BJ (cell line): ENCODE measurements at places on chromosomes 3 and 15.

DNA sequence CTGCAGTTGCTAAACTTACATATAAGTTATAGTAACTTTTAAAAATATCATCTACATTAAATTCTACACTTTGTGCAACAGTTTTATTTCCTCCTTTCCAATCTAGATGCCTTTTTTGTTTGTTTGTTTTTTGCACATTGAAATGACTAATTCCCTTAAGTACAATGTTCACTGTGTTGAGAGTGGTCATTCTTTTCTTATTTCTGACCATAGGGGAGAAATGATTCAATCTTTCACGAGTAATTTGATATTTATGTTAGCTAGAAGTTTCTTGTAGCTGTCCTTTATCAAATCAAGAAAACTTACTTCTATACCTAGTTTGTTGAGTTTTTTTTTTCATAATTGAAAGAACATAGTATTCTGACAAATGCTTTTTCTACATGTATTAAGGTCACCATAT is 85.0 kb upstream of the CBLB start:
- no peak for DNase-seq

DNA sequence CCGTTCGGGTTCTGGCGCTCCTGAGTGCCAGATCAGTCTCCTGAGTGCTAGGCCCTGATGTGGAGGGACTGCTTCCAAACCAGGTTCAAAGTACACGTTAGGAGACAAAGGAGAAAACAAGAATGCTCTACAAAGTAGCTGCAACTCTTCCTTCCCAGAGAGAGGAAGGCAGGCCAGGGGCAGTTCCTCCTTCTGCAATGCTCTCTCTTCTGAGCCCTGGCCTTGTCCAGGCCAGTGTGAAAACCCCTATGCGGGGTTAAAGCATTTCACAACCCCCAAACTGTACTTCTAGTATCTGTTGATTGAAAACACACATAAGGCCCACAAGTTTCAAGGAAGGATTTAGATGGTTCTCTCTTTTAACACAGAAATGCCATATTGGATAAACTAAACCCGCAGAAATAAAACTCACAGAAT is 9.7 kb upstream of the CALML4 start:
- DNase-seq = no peak

GRCh38 chr3:45223889-45224727 is 2.0 kb downstream of the TMEM158 start:
- DNase-seq = no peak

DNA sequence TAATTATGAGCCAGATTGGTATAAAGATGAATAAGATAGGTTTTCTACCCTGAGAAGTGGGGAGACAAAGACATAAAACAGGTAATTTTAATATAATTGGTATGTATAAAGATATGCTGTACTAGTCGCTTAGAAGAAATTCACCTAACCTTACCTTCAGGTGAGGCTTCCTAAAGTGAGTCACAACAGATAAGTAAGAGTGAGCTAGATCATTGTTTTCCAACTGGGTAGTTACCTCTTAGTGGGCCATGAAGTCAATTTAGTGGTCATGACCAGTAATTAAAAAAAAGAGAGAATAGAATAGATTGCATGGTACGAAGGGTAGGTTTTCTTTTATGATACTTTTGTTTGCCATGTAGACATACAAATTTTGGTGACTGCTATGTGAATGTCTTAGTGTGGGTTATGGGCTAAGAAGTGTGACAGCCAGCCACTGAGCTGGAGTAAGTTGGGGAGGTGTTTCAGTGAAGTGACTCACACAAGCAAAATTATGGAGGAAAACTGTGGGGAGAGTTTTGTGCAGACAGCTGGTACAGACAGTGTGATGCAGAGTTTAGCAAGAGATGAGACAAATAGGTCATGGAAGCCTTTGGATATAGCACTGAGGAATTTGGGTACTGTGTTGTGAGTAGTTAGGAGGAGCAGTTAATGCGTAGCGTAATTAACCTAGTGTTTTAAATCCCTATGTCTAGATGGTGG is 8.2 kb downstream of the TRNT1 start:
- DNase-seq = no peak

GRCh38 chr3:45765958-45766357 is 30.4 kb downstream of the SLC6A20 start:
- no peak for DNase-seq

- DNase-seq = no peak
Measured at GRCh38 chr3:23330568-23330967, 127.4 kb downstream of the UBE2E2 start.
